ENCODE measurements at places on chromosomes 16 and 17.

- DNase-seq = no peak
Observed at GRCh38 chr17:6157716-6158115, 87.5 kb downstream of the WSCD1 start.

DNA sequence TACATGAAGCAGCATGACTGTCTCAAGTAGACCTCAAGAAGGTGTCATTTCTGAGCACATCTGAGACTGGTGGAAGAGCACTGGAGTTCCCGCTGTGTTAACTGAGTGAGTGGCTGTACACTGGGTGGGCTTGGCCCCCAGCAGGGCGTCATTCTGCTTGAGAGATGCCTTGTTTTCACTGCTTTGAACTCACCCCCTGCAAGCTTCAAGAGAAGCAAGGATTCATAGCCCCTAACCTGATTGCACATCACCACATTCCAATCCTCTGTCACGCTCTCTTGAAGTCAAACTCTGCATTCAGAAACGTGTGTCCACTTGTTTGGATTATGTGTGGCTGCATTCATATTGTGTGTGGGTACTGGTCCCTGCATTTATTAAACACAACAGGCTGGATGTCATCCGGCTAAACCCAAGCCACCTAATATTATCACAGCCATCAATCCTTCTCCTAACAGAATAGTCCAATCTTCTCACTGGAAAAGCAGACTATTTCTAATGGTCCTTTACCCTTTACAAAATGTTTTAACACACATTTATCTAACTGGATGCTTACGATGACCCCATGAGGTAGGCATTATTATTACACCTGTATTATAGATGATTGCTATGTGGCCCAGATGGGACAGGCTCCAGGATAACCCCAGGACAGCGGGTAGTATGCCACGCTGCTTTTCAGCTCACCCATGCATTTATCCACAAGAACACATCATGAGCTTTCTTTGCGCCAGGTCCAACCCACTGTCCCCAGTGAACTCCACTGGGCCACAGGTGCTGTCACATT lies 76.3 kb downstream of the USP31 start:
- DNase-seq = no peak

DNA sequence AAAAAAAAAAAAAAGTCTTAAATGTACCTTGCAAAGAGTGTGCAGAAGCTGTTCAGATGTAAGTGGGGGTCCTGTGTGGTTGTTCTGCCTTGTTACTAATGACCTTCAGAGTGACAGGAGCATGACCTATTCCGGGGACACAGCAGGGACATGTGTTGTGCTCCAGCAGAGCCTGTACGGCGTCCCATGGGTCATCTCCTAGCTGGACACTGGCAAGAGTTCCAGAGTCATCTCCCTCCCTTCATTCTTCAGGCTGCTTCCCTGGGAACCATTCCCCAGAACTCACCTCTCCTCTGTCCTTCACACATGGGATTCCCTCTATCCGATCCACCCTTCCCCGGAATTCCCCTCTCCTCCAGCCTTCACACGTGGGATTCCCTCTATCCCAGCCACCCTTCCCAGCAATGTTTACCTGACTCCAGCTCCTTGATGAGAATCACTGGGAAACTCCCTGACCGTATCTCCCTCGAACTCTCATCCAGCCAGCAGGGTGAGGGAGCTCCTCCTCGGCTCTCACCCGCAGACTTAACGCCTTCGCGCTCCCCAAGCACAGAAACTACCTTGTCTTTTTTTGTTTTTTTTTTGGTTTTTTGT lies 85.8 kb downstream of the MRM3 start:
- DNase-seq = no peak

DNA sequence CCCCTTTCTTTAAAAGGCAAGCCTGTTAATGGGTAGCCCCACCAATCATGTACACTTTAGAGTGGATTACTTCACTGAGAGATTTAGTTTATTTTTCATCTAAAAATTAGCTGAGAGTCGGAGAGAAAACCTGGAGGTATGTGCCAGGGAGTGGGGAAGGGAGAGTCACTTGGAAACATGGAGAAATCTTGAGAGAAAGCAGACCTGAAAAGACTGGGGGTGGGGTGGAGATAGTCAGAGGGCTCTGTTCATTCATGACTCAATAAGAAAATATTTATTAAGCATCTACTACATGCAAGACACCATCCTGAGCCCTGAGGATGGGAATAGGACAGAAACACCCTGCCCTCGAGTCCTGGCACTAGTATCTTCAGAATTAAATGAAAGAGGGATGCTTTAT lies 27.4 kb upstream of the RCVRN start:
- no peak for DNase-seq

DNA sequence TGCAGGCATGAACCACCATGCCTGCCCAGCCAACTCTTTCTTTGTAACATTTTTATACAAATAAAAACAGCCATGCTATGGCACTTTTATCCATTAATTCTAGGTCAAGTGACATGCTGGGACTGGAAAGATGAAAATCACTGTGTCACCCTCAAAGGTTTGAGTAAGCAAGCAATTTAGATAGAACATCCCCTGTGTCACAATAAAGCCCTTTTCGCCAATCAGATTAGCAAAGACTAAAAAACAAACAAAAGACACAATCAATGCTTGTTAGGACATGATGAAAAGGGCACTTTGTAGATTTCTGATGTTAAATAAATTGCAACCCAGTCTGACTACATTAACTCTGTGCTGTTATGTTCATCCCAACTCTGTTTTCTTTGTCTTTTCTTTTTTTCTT lies 26.4 kb downstream of the CHP2 start:
- no peak for DNase-seq

- no peak for DNase-seq
Observed at GRCh38 chr16:57809276-57810196, 7.2 kb upstream of the KIFC3 start.

DNA sequence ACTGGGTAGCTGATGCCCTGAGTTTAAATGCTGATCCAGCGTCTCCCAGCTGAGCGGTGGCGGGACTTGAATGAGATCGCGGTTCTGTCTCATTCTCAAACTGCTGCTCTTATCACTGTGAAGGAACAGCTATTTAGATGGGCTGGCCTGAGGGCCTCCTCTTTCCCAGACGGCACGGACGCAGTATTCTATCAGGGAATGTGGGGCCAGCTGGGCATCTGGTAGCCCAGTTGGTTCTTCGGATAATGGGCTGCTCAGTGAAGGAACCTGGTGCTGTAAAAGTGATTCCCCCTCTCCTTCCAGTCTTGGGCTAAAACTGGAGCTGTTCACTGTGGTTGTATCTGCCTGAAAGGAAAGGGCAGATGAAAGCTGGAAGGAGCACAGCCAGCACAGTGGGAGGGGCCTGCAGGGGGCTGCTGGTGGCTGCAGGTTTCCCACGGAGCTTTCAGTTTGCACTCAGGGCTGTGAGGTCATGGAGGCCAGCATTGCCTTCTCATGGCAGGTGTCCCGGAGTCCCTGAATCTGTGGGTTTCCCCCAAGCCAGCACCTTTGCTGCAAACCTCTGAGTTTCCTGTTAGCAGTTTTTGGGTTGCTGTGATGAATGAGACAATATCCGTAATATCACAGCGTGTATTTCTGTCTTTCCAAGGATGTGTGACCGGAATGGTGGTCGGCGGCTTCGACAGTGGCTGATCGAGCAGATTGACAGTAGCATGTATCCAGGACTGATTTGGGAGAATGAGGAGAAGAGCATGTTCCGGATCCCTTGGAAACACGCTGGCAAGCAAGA lies 3.6 kb downstream of the IRF8 start:
- DNase-seq = peak; percentile 80

- DNase-seq = no peak
Observed at GRCh38 chr17:50471009-50471905, 2.6 kb upstream of the CHAD start.
